Activated CD4-positive, alpha-beta T cell treated with anti-CD3 and anti-CD28 coated beads for 36 hours (primary cell): ENCODE measurements at places on chromosomes 7 and 10. TPM values are rescaled to one million over a fixed set of nuclear protein-coding genes. Genes with fewer than 3 reads are reported as not detected.
A peak's percentile ranks its signal among the peaks of the same experiment; 100 is the strongest.

The SAP25 gene
- 9.9 TPM for total RNA-seq

The FASTK gene
- total RNA-seq: 56.7 TPM

The EBF3 gene
- not detected for total RNA-seq

The ELFN1 gene
- 0.09 TPM for total RNA-seq

The NOM1 gene
- 27.3 TPM for total RNA-seq

The AKR1C4 gene
- total RNA-seq: not detected

The A1CF gene
- not detected for total RNA-seq

- DNase-seq: no peak
These were observed 119.4 kb upstream of the CACUL1 start for GRCh38 chr10:118874171-118874570.

DNA sequence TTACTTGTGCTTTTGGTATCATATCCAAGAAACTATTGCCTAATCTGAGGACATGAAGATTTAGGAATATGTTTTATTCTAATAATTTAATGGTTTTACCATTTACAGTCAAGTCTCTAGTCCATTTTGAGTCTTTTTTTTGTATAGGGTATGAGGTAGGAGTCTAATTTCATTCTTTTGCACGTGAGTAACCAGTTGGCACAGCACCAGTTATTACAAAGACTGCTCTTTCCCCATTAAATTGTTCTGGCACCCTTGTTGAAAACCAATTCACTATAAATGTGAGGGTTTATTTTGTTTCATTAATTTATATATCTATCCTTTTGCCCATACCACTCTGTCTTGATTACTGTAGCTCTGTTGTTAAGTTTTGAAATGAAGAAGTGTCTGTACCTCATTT lies 381.6 kb downstream of the SUGCT start:
- DNase-seq: no peak

DNA sequence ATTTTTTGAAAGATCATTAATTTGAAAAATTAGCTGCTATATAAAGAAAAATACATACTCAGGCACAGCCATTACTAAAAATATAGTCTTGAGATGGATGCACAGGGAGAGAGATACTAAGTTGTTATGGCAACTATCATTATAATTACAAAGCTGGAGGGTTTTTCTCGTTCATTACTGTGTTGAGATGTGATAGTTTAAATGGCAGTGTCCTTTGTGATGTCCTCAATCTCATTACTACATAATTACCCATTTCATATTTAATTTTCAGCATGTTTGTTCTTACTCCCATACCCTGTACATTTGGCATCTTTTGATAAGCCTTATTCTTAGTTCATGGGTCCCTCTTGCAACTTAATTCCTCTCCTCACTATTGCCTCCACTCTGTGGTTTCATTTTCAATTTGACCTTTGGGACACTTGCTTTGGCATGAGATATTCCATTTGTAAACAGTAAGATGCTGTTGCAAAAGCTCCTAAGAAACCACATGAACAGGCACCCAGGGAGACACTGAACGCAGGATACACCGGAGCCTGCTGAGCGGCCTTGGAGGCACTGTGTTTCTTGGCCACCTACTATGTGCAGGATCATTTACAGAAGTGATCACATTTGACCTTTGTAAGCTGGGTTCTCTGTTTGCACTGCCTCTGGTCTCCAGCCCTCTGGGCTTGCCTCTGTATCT lies 4.8 kb upstream of the CPXM2 start:
- no peak for DNase-seq

GRCh38 chr10:100986623-100986951 lies 710 bp downstream of the MRPL43 start:
- DNase-seq: no peak

DNA sequence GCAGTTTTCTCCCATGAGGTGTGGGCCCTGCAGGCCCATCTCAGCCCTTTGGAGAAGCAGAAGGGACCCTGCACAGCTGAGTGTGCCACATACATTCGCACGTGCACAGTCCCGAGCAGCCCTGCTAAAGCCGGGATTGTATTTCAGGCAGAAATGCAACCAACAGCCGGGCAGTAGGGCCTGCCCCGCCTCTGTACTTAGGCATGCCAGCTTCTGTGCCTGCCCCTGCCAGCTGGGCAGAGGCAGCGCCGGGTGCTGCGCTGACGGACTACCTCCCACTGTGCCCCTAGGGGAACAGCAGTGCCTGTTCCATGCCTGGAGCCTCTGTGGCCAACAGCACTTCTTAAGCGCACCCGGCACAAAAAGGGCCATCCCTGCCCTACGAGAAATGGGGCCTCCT lies 170.3 kb downstream of the NEURL1 start:
- DNase-seq: no peak

GRCh38 chr7:151717415-151717814 lies 159.5 kb downstream of the PRKAG2 start:
- no peak for DNase-seq

- DNase-seq: no peak
These were observed 995 bp upstream of the CLDN3 start for GRCh38 chr7:73770860-73771670.

DNA sequence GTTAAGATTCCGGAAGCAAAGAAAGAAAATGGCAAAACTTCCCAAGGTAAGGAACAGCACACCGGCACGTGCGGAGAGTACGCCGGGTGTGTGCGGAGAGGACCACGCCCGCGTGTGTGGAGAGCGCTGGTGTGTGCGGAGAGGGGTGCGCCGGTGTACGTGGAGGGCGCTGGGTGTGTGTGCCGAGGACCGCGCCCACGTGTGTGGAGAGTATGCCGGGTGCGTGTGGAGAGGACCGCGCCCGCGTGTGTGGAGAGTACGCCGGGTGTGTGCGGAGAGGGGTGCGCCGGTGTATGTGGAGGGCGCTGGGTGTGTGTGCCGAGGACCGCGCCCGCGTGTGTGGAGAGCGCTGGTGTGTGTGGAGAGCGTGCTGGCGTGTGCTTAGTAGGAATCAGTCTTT lies 48.6 kb upstream of the DPYSL4 start:
- DNase-seq: no peak

DNA sequence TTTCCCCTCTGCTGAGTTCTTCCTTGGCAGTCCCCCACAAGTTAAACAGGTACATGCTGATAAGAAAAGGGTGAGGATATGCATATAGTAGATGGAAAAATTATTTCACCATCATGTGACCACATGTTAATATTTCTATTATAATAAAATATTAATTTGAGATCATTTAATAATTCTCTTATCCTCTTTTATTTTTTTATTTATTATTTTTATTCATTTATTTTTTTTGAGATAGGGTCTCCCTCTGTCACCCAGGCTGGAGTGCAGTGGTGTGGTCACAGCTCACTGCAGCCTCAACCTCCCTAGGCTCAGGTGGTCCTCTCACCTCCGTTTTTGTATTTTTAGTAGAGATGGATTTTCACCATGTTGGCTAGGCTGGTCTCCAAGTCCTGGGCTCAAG lies 11.6 kb upstream of the GLI3 start:
- no peak for DNase-seq

- DNase-seq: no peak
These were observed 947.9 kb upstream of the LRRN3 start for GRCh38 chr7:110142939-110143526.

- no peak for DNase-seq
These were observed 44.2 kb upstream of the A1CF start for GRCh38 chr10:50929670-50930069.

DNA sequence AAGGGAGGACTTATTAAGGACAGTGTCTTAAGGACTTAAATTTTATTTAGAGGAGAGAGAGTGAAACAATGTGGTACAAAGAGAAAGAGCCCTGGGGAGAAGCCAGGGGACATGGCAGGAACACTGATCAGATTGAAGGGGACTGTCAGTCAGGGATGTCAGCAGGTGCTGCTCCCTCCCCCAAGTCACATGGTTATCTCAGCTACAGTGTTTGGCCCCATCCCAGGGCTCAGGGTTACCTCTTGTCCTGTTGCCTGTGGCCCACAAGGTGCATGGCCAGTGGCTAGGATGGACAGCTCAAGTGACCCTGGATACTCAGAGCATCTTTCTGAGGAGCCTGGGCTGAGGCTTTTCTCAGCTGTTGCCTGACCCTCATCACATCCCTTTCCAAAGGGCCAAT lies 325.9 kb upstream of the PODXL start:
- no peak for DNase-seq

- DNase-seq: peak; percentile 82
These were observed 860 bp downstream of the SEC31B start for GRCh38 chr10:100518761-100519241.

DNA sequence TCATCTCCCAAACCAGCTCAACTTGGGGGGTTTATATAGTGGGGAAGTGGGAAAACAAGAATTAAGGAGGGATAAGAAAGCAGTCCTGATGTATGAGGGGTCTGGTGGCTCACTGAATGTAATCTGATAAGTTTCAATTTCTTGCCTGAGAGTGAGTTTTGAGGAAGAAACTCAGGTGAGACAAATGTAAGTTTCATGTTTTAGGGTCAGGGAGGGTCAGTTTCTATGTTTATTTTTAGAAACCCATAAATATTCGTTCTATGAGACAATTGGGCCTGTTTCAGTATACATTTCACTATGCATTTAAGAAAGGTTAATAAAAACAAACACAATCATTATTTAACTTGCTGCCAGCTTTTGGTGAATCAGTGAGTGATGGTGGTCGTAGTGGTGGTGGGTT lies 128.0 kb upstream of the MBL2 start:
- DNase-seq: no peak

DNA sequence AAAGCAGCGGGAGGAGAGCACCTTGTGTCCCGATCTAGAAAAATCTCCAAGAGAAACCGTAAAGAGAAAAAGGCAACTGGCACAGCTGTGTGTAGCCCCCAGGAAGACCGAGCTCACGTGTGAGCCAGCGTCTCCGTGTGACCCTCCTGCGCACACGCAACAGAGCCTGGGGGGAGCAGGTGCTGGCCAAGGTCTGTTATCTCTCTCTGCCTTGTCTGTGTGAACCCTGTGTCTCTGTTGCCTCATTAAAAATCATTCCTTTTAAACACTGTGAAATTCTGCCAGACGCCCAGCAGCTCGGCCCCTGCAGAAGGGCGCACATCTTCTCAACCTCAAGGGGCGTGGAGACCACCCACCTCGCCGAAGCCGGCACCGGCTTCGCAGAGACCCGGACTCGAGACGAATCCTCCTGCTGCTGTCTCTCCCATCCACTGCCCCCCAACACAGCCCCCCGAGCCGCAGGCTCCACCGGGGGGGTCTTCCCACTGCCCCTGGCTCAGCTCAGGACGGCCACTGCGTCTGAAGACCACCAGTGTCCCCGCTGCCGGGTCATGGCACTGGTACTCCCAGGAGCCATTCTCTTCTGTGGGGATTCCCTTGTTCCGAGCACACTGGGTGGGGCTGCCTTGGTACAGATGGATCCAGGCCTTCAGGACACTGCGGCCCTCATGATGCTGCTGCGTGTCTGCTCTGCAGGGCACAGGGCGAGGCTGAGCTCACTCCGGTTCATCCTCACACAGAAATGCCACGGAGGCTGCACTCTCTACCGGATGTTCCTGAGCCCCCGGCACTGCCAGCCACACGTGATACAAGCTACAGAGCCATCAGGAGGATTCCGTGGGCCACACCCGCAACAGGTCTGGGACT lies 94.3 kb upstream of the DNAAF5 start:
- DNase-seq: no peak
